ENCODE measurements at places on chromosomes 5 and 9. TPM values are rescaled to one million over a fixed set of nuclear protein-coding genes. Genes with fewer than 3 reads are reported as not detected.
A peak's percentile ranks its signal among the peaks of the same experiment; 100 is the strongest.

DNA sequence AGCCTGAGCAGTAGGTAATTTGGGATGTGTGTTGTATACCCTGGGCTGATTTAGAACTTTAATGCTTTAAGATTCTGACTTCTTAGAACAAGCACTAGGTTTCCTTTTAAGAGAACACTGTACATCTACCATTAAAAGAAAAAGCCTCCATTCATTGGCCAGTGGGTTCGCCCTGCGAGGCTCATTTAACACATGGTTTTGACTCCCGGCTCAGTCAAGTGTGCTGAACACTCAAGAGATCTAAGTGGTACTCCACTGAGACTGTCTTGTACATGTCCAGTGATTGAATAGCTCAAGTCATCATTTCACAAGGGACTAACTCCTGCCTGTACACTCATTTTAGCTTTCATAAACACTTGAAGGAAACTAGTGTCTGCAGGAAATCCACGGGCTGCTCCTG, 3.9 kb downstream of the FUBP3 start:
- peaks cover 3% of the 10 kb centered on the region for H3K4me1 ChIP-seq
- no peak for DNase-seq
- H3K4me3 ChIP-seq, result no peak overlapping the region
- no peak overlapping the region for H3K27ac ChIP-seq

GRCh38 chr5:126973193-126973592, 57.2 kb downstream of the MARCHF3 start:
- no peaks in the 10 kb centered on the region for H3K4me1 ChIP-seq
- H3K36me3 ChIP-seq, result no peaks in the 10 kb centered on the region
- no peak overlapping the region for H3K27ac ChIP-seq

Gene ATP10B
- 0.05 TPM for total RNA-seq

Gene KIAA1958
- total RNA-seq, result 4.5 TPM

DNA sequence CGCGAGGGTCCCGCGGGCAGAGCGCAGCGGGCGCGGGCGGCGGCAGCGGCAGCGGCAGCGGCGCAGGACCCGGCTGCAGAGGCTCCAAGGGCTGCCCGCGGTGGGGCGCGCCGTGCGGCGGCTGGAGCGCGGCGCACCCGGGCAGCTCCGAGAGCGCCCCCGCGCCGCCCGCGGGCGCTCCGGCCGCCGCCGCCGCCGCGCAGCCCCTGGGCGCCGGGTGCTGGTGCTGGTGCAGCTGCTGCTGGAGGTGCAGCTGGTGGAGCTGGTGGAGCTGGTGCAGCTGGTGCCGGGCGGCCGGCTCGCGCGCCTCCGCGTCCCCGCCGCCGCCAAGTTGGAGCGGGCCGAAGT, 644 bp downstream of the IER5L start:
- no peak for DNase-seq
- H3K4me1 ChIP-seq, result peaks cover 4% of the 10 kb centered on the region
- H3K4me3 ChIP-seq, result peak overlapping the region; percentile 91
- peak overlapping the region; percentile 93 for H3K27ac ChIP-seq
- H3K27me3 ChIP-seq, result no peaks in the 10 kb centered on the region
- no peaks in the 10 kb centered on the region for H3K36me3 ChIP-seq

Gene NR5A1
- not detected for total RNA-seq

- no peaks in the 10 kb centered on the region for H3K36me3 ChIP-seq
- H3K27ac ChIP-seq, result no peak overlapping the region
- no peaks in the 10 kb centered on the region for H3K4me1 ChIP-seq
- no peaks in the 10 kb centered on the region for H3K27me3 ChIP-seq
- no peak for DNase-seq
Observed at GRCh38 chr5:3929799-3930198, 334.2 kb downstream of the IRX1 start.

GRCh38 chr9:90726215-90726614, 75.4 kb upstream of the SYK start:
- no peaks in the 10 kb centered on the region for H3K27me3 ChIP-seq
- no peak for DNase-seq
- no peak overlapping the region for H3K4me3 ChIP-seq
- H3K36me3 ChIP-seq, result no peaks in the 10 kb centered on the region
- H3K27ac ChIP-seq, result no peak overlapping the region
- no peaks in the 10 kb centered on the region for H3K4me1 ChIP-seq

GRCh38 chr9:18548456-18548855, 74.5 kb downstream of the ADAMTSL1 start:
- H3K4me3 ChIP-seq, result no peak overlapping the region
- H3K4me1 ChIP-seq, result no peaks in the 10 kb centered on the region
- no peak for DNase-seq
- no peak overlapping the region for H3K27ac ChIP-seq
- H3K27me3 ChIP-seq, result no peaks in the 10 kb centered on the region
- no peaks in the 10 kb centered on the region for H3K36me3 ChIP-seq

- no peaks in the 10 kb centered on the region for H3K4me1 ChIP-seq
- no peak overlapping the region for H3K4me3 ChIP-seq
- no peak for DNase-seq
- no peaks in the 10 kb centered on the region for H3K36me3 ChIP-seq
- no peaks in the 10 kb centered on the region for H3K27me3 ChIP-seq
Observed at GRCh38 chr5:144510845-144511579, 340.3 kb downstream of the KCTD16 start.

GRCh38 chr5:168721966-168722365, 142.8 kb upstream of the PANK3 start:
- no peaks in the 10 kb centered on the region for H3K4me1 ChIP-seq
- no peaks in the 10 kb centered on the region for H3K27me3 ChIP-seq
- H3K4me3 ChIP-seq, result no peak overlapping the region
- H3K27ac ChIP-seq, result no peak overlapping the region

DNA sequence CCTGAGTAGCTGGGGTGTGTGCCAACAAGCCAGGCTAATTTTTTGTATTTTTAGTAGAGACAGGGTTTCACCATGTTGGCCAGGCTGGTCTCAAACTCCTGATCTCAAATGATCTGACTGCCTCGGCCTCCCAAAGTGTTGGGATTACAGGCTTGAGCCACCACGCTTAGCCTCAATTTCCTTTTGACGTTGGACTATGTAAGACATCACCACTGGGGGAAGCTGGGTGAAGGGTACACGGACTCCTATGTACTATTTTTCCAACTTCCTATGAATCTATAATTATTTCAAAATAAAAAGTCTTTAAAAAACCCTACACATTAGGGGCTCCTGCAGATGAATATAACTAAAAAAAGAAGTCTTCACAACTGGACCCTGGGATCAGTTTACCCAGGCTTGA, 44.0 kb downstream of the NKX2-5 start:
- DNase-seq, result no peak
- no peak overlapping the region for H3K27ac ChIP-seq
- H3K27me3 ChIP-seq, result no peaks in the 10 kb centered on the region
- no peak overlapping the region for H3K4me3 ChIP-seq
- no peaks in the 10 kb centered on the region for H3K4me1 ChIP-seq

- H3K4me3 ChIP-seq, result no peak overlapping the region
- no peaks in the 10 kb centered on the region for H3K4me1 ChIP-seq
- H3K27me3 ChIP-seq, result no peaks in the 10 kb centered on the region
- no peak overlapping the region for H3K27ac ChIP-seq
- H3K36me3 ChIP-seq, result no peaks in the 10 kb centered on the region
Observed at GRCh38 chr9:137064027-137064879, 6.1 kb downstream of the SAPCD2 start.

Gene SV2C
- total RNA-seq, result not detected

GRCh38 chr5:1804001-1804690, 2.9 kb downstream of the NDUFS6 start:
- no peaks in the 10 kb centered on the region for H3K27me3 ChIP-seq
- H3K4me1 ChIP-seq, result peaks cover 9% of the 10 kb centered on the region
- no peak overlapping the region for H3K4me3 ChIP-seq
- peaks cover 57% of the 10 kb centered on the region for H3K36me3 ChIP-seq

DNA sequence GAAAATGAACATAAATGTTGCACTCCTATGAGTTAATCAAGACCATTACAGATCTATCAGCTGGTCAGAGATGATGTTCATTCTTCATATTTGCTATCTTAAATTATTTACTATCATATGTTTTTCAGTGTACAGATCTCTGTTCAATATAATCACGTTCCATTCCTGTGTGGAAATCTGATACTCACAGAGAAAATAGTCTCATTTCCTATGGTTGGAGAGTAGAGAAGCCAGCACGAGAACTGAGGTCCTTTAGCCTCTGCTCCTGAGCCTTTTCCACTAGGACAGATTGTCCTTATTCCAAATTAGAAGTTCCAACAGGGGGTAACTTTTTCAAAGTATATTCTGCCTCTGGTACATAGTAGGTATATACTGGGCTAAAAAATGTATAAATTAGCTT, 29.2 kb downstream of the UGCG start:
- peaks cover 5% of the 10 kb centered on the region for H3K36me3 ChIP-seq

DNA sequence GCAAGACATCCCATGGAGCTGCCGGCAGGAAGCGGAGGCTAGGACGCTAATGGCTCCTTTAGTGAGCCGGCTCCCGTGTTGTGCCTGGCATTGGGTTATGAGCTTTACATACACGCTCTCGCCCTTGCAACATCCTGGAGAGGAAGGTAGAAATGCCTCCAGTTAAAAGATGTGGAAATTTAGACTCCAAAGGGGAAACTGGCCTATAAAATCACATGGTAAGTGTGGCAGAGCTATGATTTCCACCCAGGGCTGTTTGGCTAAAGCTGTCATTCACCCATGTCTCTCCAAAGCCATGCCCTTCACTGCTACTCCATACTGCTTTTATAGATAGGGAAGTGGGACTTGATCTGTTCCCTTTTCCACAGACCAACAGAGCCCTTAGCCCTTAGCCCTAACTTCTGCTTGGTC, 5.2 kb downstream of the GM2A start:
- no peak for DNase-seq
- H3K27me3 ChIP-seq, result no peaks in the 10 kb centered on the region
- H3K27ac ChIP-seq, result no peak overlapping the region
- H3K4me3 ChIP-seq, result no peak overlapping the region
- no peaks in the 10 kb centered on the region for H3K36me3 ChIP-seq
- no peaks in the 10 kb centered on the region for H3K4me1 ChIP-seq

DNA sequence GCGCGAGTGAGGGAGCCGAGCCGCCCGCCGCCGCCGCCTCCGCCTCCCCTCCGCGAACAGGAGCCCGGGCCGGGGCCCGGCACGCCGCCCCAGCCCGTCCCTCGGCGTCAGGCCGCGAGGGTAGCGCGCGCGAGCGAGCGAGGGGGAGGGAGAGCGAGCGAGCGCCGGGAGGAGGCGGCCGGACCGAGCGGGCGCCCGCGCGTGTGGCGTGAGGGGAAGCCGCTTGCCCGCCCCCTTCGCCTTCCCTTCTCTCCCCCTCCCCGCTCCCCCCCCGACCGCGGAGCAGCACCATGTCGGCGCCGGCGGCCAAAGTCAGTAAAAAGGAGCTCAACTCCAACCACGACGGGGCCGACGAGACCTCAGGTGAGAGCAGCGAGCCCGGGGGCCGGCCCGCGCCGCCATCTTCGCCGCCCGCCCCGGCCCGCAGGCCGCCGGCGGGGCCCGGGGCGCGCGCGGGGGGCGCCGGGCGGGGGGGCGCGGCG, 312 bp downstream of the SET start:
- DNase-seq, result peak; percentile 62
- H3K27ac ChIP-seq, result peak overlapping the region; percentile 84
- H3K4me1 ChIP-seq, result peaks cover 42% of the 10 kb centered on the region

Gene SLCO4C1
- 4.3 TPM for total RNA-seq

Gene NINJ1
- 31.2 TPM for total RNA-seq

DNA sequence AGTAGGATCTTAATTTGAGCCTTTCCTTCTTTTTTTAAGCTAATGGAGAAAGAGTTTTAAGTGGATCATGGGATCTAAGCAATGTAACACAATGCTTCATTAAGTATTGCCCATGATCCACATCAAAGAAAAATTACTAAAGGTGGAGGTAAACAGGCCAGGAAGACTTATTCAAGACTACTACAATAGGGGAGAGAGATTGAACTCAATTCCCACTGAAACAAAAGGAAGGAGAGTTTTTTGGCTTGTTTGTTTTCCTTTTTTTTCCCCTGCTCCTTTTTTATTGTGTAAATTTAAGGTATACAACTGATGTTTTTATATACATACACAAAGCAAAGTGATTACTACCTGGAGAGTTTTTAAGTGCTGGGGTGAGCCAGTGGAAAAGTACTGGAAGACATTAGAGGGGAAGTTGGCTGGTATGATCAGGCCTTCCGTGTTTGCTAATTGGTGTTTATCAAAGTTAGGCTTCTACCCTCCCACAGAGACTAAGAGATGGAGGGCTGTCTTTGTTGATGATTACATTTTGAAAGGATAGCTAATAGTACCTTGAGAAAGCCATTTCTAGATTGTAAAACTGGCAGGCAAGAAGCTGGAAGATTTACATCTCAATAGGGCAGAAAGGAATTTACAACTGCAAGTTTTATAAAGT, 262.7 kb downstream of the CHSY3 start:
- H3K4me1 ChIP-seq, result no peaks in the 10 kb centered on the region
- H3K27me3 ChIP-seq, result no peaks in the 10 kb centered on the region
- DNase-seq, result no peak
- no peak overlapping the region for H3K27ac ChIP-seq
- no peaks in the 10 kb centered on the region for H3K36me3 ChIP-seq

DNA sequence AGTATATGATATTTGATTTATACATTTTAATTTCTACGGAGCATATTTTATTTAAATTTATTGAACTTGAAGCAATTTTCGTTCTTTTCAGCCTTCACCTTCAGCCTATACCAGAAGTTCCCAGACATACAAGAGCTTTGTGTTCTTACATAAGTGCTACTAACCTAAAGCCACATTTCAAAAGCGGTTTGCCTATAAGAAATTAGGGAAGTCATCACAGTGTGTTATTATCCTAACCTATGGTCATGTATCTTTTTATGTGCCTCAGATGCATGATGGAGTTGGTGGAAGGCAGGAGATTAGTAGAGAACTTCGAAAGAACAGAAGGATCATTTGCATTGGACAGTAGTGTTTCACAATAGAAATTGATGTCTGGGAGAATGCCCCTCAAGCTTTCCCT, 3.1 kb downstream of the KIF2A start:
- H3K36me3 ChIP-seq, result no peaks in the 10 kb centered on the region
- no peaks in the 10 kb centered on the region for H3K4me1 ChIP-seq

GRCh38 chr9:35464141-35465025, 25.5 kb upstream of the RUSC2 start:
- no peak overlapping the region for H3K27ac ChIP-seq
- no peak overlapping the region for H3K4me3 ChIP-seq
- H3K4me1 ChIP-seq, result no peaks in the 10 kb centered on the region
- H3K36me3 ChIP-seq, result no peaks in the 10 kb centered on the region

DNA sequence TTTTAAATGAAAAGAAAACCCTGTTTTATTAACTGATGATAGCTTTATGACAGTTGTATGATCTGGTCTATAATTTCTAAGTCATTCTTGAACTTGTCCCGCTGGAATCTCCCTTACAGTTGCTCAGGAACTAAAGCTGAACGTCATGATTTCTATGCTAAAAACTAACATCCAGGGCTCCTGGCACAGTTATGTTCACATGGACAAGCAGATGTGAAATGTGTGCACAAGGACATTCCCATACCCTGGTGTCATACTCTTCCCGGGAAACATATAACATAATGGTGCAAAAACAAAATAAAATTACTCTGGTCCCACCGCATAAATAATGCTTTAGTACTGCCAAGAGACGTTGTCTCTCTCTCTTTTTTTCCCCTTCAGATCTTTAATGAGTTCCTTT, 134.9 kb downstream of the PRDM6 start:
- H3K4me1 ChIP-seq, result no peaks in the 10 kb centered on the region
- no peak for DNase-seq
- no peaks in the 10 kb centered on the region for H3K27me3 ChIP-seq
- no peak overlapping the region for H3K4me3 ChIP-seq
- no peaks in the 10 kb centered on the region for H3K36me3 ChIP-seq

Data from liver (tissue), 10 donors.